Suppressor macrophage treated with lipopolysaccharide for 4 hours (primary cell): ENCODE measurements at places on chromosomes 4 and X.

GRCh38 chr4:183920512-183920911 lies 15.4 kb downstream of the STOX2 start:
- DNase-seq = no peak

GRCh38 chr4:142752202-142752786 lies 93.8 kb downstream of the INPP4B start:
- DNase-seq = no peak

- DNase-seq = no peak
Measured at GRCh38 chr4:71066737-71067716, 73.6 kb downstream of the DCK start.

GRCh38 chrX:53077207-53078197 lies 4.7 kb upstream of the TSPYL2 start:
- no peak for DNase-seq

- DNase-seq = no peak
Measured at GRCh38 chr4:44740201-44740600, 13.8 kb upstream of the GNPDA2 start.

DNA sequence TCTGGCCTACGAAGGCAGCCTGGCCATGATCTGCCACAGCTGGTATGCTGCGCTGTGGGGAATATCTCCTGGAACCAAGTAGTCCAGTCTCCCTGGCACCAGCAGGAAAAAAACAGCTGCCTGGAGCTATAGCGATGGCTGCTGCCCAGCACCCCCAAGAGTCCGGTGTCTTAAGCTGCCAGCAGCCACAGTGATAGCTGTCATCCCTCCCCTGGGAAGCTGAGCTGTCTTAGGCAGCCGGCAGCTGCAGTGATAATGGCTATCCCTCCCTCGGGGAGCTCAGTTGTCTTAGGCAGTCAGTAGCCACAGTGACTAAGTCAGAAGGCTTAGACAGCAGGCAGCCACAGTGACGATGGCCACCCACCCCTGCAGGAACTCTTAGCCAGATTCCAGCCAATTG lies 205.1 kb downstream of the STPG2 start:
- DNase-seq = no peak

DNA sequence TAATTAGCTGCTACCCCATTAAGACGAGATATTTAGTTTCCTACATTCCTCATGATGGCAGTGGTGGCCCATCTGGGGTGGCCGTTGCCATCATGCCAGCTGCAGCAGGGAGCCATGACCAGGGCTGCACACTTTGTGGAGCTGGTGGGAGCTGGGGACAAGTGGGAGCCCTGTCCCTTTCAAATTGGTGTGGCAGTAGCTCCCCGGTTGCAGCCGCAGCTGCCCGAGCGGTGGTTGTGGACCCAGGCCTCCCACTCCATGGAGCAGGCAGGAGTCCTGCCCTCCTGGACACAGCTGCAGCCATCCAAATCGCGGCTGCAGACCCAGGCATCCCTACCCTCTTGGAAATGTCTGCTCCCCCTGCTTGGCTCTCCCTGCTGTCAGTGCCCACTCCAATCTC lies 9.3 kb upstream of the SYTL5 start:
- no peak for DNase-seq

DNA sequence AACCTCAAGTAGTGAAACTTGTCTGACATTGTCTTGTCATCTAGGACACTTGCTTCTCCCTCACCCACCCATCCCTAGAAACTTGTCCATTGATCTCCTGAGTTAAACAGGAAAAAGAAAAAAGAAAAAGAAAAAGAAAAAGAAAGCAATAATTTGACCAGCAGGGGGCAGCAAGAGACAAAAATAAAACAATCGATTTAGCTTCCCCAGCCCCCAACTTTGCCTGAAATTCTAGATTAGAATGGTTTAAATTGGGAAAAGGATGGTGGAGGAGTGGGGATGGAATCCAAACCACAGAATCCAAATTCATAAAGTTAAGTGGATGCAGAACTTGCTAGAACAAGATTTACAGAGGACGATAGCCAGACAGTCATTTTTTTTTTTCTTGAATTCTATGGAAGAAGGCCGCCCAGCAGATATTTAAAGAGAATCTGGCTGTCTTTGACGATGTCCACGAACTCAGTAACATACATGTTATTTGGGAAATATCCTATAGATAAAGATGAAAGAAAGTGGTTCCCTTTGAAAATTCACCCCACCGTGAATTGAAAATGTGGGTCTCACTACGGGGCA lies 282.9 kb downstream of the USP46 start:
- peak; percentile 50 for DNase-seq

DNA sequence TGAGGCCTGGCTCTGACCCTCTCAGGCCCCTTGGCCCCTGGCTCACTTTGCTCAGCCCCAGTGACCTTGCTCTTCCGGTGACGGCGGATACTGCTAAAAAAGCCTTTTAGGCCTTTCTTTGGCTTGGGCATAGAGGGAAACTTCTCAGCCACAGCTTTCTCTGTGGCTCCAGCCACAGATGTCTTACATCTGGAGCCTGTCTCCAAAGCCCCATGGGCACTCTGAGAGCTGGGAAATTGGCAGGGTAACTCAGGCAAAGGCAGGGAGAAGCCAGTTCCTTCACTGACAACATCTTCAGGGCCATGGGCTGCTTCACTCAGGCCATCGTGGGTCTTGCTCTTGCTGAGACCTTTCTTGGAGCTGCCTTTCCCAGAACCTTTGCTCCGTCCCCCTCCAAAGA lies 12.8 kb downstream of the AMER1 start:
- no peak for DNase-seq

GRCh38 chr4:26075583-26075982 lies 161.6 kb downstream of the SMIM20 start:
- peak; percentile 39 for DNase-seq

- DNase-seq = peak; percentile 33
Measured at GRCh38 chr4:11954093-11954492, 525.4 kb upstream of the HS3ST1 start.

DNA sequence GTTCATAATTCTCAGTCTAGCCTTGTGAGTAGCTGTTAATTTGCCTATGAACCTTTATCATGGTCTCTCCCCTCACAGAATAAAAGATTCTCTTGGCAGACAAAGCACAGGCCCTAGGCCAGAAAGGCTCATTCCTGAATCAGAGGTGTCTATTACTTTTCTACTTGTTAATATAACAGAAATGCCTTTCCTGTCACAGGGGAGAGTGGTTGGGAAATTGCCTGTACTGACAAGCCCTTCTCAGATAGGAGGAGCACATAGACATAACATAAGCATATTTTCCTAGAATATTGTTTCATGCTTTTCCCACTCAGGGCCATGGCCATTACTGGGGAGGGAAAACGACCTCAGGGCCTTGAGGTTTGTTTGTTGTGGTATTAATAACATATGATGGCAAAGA lies 308.3 kb downstream of the BMPR1B start:
- DNase-seq = no peak

DNA sequence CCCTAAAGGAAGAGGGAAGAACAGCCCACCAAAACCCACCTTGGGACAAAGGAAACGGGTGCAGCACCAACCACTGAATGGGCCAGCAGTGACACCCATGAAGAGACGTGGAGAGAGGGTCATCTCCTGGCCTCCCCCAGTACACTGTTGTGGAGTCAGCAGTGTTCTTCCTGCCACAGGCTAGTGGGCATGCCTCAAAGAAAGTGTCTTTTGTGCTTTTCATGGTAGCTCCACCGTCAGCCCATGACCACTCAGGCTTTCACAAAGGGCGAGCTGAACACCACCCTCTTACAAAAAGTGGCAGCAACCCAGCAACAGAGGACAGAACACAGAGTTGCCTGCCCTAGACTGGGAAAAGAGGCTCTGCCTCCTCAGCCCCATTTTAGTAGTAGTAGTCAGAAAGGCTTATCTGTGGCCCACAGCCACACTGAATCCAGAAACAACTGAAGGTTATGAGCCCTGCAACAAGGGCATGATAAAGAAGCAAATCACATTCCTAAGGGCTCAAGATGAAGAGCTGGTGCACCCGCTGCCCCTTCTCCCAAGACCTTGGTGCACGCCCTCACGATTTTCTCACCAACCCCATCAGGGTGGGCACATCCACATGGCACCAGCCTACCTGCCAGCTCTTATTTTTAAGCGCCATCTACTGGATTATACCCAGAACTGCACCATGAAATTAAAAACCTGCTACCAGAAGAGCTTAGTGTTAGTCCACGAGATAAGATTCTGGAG lies 53.1 kb downstream of the RAB28 start:
- DNase-seq = peak; percentile 9

- DNase-seq = no peak
Measured at GRCh38 chrX:53184836-53185235, 40.2 kb downstream of the KDM5C start.

DNA sequence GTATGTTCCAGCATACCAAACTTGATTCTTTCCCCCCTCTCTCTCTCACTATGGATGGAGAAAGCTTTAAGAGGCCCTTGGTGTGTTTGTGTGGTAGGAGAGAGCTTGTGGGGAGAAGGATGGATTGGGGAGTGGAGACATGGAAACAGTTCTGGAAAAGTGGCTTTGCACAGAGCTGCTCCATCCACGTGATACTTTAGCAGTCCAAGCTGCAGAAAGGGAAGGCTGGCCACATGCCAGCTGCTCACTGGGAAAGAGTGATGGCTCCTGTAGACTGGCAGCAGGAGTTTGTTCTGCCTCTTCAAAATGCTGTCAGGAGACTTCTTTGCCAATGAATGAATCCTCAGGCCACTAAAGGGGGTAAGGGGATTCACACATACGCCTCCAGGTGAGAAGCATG lies 21.7 kb upstream of the SEC24B start:
- DNase-seq = no peak

GRCh38 chrX:111354496-111354895 lies 57.5 kb downstream of the DCX start:
- DNase-seq = no peak

- DNase-seq = no peak
Measured at GRCh38 chr4:79317711-79318110, 8.2 kb downstream of the NAA11 start.
